HL-60 (cell line): ENCODE measurements at places on chromosomes 7 and 10.

- no peak for DNase-seq
Measured at GRCh38 chr10:48187713-48188485, 86.6 kb downstream of the FRMPD2 start.

GRCh38 chr7:39631736-39632308, 8.4 kb downstream of the RALA start:
- DNase-seq: no peak

- no peak for DNase-seq
Measured at GRCh38 chr10:89274928-89275327, 23.4 kb upstream of the LIPA start.

- no peak for DNase-seq
Measured at GRCh38 chr10:35306852-35307251, 29.5 kb upstream of the CCNY start.

GRCh38 chr10:100805543-100806355, 60.4 kb downstream of the PAX2 start:
- no peak for DNase-seq

DNA sequence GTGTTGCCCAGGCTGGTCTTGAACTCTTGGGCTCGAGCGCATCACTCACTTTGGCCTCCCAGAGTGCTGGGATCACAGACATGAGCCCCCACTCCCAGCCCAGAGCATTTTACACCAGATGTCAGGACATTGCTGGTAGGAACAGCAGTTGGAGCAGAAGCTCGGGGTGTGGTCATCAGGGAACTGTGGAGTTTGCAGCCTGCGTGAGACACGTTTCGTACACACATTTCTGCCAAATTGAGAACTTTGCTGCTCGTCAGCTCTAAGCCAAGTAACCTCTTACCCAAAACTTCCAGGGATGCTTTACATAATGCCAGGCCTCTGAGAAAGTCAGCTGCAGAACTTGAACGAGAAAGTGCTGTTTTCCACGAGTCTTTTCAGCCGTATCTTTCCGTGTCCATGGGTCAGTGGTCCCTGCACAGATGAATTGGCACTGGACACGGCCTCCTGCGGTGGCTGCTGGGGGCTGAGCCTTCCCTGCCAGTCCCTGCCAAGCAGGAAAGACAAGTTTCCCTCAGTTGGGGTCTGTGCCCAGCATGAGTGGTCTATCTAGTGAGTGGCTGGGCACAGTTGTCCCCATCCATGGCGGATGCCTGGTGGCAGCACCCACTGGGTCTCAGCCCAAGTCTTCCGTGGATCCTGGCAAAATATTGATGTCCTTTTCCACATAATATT, 54.4 kb downstream of the DNAJB6 start:
- no peak for DNase-seq

GRCh38 chr10:45453639-45454255, 79.7 kb downstream of the ALOX5 start:
- peak; percentile 43 for DNase-seq

GRCh38 chr10:93512565-93512964, 16.2 kb downstream of the CEP55 start:
- no peak for DNase-seq

DNA sequence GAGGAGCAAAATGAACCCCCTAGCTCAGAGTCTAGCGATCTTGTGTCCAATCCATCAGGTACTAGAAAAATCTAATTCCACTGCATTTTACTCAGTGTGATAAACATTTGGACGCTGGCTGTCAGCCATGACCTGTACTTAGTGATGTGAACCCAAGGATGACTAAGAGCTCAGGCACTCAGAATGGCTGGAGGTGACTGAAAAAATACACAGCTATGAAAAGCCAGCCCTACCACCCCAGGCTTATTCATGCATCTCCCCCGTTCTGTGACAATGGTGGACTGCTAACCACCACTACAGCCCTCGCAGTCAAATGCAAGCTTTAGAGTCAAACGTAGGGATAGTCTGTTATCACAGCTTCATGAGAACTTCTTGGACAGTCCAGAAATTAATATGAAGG, 14.9 kb downstream of the AFAP1L2 start:
- no peak for DNase-seq

- DNase-seq: no peak
Measured at GRCh38 chr7:8147760-8148463, 114.1 kb downstream of the ICA1 start.

- peak; percentile 55 for DNase-seq
Measured at GRCh38 chr7:37683246-37684120, at the start of gene GPR141. GPR141 (plus strand) TSS chr7:37683766; CDS start chr7:37740394, 56,628 bp downstream.

- DNase-seq: no peak
Measured at GRCh38 chr7:32611201-32612099, 116.2 kb downstream of the AVL9 start.
